IMR-90 (cell line): ENCODE measurements at places on chromosomes 16 and 17.

GRCh38 chr17:7392696-7393612 lies 1.4 kb downstream of the PLSCR3 start:
- H3K27ac ChIP-seq, result no peak overlapping the region; the same call in 1 of the 2 replicates
- peaks cover 8% of the 10 kb centered on the region for H3K4me1 ChIP-seq
- no peak for DNase-seq
- H3K36me3 ChIP-seq, result peaks cover 41% of the 10 kb centered on the region
- peak overlapping the region; percentile 70 for H3K4me3 ChIP-seq

DNA sequence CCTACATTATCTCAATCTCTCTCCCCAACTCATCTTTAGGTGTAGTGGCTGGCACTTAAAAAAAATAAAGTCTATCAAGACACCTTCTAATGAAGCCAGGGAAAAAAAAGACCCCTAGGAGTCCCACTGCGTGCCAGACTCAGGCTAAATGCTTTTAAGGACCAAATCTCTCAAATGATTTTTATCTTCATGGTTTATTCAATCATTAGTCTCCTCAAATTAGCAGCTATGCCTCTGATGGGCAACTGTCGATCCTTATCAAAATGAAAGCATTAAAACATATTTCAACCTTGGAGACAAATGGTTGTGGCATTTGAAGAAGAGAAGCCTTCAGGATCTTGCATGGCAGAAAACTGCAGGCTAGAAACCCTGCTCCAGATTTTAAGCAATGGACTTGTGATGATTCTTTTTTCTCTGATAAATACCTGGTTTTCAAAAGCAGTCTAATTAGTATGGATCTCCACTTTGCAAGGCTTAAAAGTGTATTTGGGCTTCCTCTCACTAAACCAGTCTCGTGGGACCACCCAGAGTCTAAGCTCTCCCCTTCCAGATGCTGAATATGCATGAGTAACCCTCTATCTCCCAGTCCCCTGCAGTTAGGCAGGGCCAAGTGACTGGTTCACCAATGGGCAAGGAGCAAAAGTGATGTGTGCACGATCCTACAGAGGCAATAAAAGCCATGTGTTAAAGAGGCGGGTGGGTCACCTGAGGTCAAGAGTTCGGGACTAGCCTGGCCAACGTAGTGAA lies 14.9 kb downstream of the ITPRIPL2 start:
- no peak for DNase-seq
- no peak overlapping the region for H3K27ac ChIP-seq
- H3K4me1 ChIP-seq, result peaks cover 16% of the 10 kb centered on the region
- no peak overlapping the region for H3K4me3 ChIP-seq
- H3K27me3 ChIP-seq, result no peaks in the 10 kb centered on the region

DNA sequence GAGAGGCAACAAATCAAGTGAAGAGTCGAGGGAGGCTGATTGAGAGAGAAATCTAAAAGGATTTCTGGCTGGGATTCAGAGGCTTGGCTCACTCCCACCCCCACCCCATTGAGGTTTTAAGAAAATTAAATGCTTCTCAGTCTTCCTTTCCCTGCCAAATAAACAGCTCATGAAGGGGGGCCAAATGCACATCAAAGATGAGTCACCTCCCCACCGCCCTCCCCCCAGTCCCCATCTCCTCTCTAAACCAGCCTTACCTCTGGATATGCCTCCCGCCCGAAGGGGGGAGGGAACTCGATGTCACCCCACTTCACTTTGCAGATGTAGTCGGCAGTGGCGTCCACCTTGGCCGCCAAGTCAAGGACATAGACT lies 11.6 kb downstream of the ACLY start:
- peak; percentile 82 for DNase-seq
- H3K36me3 ChIP-seq, result peaks cover 77% of the 10 kb centered on the region
- no peaks in the 10 kb centered on the region for H3K27me3 ChIP-seq
- peak overlapping the region; percentile 58 for H3K27ac ChIP-seq

DNA sequence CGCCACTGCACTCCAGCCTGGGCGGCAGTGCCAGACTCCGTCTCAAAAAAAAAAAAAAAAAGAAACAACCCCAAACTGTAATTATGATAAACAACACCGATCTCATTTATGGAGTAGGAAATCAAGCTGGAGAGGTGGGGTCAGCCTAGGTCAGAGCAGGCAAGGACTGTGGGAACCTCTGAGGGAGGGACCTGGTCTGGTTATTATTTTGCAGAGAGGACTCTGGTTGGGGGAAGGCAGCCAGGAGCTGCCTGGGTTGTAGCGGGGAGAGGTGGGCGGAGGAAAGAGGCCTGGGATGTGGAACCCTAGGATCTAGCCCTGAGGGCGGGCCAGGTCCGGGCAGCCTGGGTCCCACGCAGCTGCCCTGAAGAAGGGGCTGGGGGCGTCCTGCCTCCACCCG lies 10.9 kb upstream of the HS3ST6 start:
- no peaks in the 10 kb centered on the region for H3K4me1 ChIP-seq
- no peak overlapping the region for H3K27ac ChIP-seq
- no peak for DNase-seq
- peaks cover 11% of the 10 kb centered on the region for H3K27me3 ChIP-seq

GRCh38 chr16:8055761-8056160 lies 534.5 kb downstream of the TMEM114 start:
- H3K27me3 ChIP-seq, result no peaks in the 10 kb centered on the region
- DNase-seq, result no peak
- H3K27ac ChIP-seq, result no peak overlapping the region
- H3K4me3 ChIP-seq, result no peak overlapping the region

DNA sequence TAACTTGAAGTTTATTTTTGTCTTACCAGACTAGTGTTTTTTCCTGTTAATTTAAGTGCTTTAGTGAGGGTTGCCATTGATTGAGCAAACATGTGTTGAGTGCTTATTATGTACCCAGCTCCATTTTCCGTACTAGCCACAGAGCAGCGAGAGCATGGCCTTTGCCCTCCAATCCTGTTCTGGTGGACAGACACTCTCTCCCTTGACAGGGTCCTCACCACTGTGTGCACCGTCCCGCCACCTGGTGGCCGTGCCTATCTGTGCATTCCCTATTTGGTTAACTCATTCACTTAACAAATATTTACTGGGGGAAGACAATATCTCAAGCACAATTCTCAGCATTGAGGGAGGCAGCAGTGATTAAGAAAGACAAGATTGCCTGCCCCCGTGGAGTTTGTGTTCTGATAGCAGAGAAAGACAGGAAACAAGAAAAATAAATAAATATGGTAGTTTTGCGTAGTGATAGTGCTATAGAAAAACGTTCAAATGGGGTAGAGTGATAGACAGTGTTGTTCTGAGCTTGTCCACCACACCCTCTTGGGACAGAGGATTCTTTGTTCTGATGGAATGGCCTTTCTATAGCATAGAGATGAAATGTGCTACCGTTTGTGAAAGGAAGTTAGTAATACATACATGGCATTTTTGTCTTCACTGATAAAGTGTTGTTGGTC lies 13.0 kb downstream of the CDH13 start:
- no peaks in the 10 kb centered on the region for H3K27me3 ChIP-seq
- H3K4me1 ChIP-seq, result peaks cover 17% of the 10 kb centered on the region
- no peak overlapping the region for H3K4me3 ChIP-seq
- DNase-seq, result peak; percentile 58
- no peak overlapping the region for H3K27ac ChIP-seq

- H3K4me1 ChIP-seq, result no peaks in the 10 kb centered on the region
- no peaks in the 10 kb centered on the region for H3K36me3 ChIP-seq
- peaks cover 2% of the 10 kb centered on the region; the same call in 1 of the 2 replicates for H3K27me3 ChIP-seq
These were observed 9.1 kb upstream of the MPO start for GRCh38 chr17:58289869-58290268.

- DNase-seq, result peak; percentile 67
- H3K27ac ChIP-seq, result no peak overlapping the region; the same call in 1 of the 2 replicates
- H3K4me1 ChIP-seq, result peaks cover 2% of the 10 kb centered on the region; the same call in 1 of the 2 replicates
- no peak overlapping the region for H3K4me3 ChIP-seq
These were observed 86.9 kb downstream of the RBBP6 start for GRCh38 chr16:24626256-24626655.

DNA sequence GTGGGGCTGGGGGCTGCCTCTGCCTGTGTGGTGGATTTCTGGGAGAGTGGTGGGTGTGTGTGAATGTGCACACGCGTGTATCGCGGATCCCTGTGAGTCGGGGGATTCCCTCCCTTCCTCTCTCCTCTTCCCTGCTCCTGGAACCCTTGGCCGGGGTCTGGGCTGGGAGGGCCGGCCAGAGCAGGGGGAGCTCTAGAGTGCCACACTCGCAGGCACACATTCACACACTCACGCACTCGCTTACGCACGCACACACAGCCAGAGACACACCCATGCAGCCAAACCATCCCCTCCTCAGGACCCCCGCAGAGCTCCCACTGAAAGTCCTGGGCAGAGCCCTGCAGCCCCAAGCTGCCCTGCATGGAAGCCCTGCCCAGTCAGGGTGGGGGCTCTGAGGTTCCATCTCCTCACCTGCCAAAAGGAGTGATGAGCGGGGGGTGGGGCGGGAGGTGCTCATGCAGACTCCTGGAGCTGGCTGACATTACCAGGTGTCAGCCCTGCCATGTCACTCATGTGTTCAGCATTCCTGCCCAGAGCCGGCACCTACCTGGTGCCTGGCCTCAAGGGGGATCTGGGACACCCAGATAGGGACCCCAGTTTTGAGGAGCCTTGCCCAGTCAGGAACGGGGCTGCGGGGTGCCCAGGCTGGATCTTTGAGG lies 1.9 kb downstream of the NECAB2 start:
- no peaks in the 10 kb centered on the region; the same call in 1 of the 2 replicates for H3K36me3 ChIP-seq
- no peak overlapping the region for H3K4me3 ChIP-seq
- H3K4me1 ChIP-seq, result no peaks in the 10 kb centered on the region
- DNase-seq, result no peak

DNA sequence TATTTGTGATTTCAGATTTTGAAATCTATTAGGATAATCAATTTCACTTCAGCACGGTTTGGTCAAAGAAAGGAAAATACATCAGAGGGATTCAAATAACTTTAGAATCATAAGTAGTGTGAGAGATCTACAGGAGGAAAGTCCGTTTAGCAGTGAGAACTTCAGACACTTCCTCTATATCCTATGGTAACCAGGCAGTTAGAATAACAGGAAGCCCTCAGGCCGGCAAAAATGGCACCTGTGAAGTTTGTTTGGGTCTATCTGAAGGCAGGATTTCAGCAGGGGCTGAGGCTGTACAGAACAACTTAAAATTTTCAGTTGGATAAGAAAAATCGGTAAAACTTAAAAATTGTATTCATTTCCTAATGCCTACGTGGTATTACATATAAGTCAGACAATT lies 24.9 kb downstream of the KCNJ16 start:
- no peaks in the 10 kb centered on the region for H3K36me3 ChIP-seq
- no peaks in the 10 kb centered on the region for H3K27me3 ChIP-seq
- DNase-seq, result no peak
- no peak overlapping the region for H3K27ac ChIP-seq

GRCh38 chr17:10463402-10463801 lies 6.0 kb downstream of the MYH4 start:
- no peak overlapping the region for H3K4me3 ChIP-seq
- DNase-seq, result no peak
- no peaks in the 10 kb centered on the region for H3K36me3 ChIP-seq
- no peaks in the 10 kb centered on the region for H3K4me1 ChIP-seq
- H3K27ac ChIP-seq, result no peak overlapping the region

GRCh38 chr16:845351-845745 lies 44.8 kb upstream of the GNG13 start:
- H3K4me1 ChIP-seq, result no peaks in the 10 kb centered on the region
- H3K27me3 ChIP-seq, result no peaks in the 10 kb centered on the region; the same call in 1 of the 2 replicates
- no peak for DNase-seq
- H3K36me3 ChIP-seq, result no peaks in the 10 kb centered on the region
- no peak overlapping the region for H3K4me3 ChIP-seq

- H3K36me3 ChIP-seq, result no peaks in the 10 kb centered on the region
- H3K4me1 ChIP-seq, result peaks cover 2% of the 10 kb centered on the region; the same call in 1 of the 2 replicates
- H3K4me3 ChIP-seq, result no peak overlapping the region
- no peak overlapping the region for H3K27ac ChIP-seq
- peaks cover 48% of the 10 kb centered on the region for H3K27me3 ChIP-seq
These were observed 13.5 kb upstream of the ALOX15B start for GRCh38 chr17:8025176-8025911.

DNA sequence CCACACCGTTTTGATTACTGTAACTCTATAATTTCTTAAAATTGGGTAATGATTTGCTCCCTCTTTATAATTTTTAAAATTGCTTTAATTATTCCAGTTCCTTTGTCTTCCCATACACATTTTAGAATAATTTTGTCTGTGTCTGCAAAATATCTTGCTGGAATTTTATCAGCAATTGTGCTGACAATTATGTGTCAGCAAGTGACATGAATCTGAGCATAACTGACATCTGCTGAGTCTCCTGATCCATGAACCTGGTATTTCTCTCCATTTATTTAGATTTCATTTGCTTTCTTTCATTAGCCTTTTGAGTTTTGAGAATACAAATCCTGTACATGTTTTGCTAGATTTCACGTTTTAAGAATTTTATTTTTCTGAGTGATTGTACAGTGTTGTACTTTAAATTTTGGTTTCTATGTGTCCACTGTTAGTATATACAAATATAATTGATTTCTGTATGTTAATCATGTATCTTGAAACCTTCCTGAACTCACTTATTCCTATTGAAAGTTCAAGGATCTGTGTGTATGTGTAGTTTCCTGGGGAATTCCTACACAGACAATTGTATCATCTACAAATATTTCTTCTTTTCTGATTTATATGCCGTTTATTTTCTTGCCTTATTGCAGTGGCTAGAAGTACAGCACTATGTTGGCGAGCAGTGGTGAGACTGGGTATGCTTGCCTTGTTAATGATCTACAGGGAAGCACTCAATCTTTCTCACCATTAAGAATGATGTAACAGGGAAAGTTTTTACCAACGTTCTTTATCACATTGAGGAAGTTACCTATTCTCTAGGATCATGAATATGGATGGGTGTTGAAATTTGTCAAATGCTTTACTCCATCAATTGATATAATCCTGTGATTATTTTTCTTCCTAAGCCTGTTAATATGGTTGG lies 45.2 kb downstream of the N4BP1 start:
- H3K4me1 ChIP-seq, result peaks cover 2% of the 10 kb centered on the region
- H3K27ac ChIP-seq, result no peak overlapping the region
- no peak for DNase-seq
- H3K36me3 ChIP-seq, result peaks cover under 1% of the 10 kb centered on the region; the same call in 1 of the 2 replicates

DNA sequence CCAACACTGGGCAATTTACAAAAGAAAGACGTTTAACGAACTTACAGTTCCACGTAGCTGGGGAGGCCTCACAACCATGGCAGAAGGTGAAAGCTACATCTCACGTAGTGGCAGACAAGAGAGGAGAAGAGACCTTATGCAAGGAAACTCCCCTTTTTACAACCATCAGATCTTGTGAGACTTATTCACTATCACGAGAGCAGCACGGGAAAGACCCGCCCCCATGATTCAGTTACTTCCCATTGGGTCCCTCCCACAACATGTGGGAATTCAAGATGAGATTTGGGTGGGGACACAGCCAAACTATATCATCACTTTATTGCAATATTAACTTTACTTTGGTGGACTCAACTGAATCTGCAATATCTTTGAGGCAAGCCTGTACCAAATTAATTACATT lies 11.9 kb upstream of the ENGASE start:
- H3K27ac ChIP-seq, result no peak overlapping the region
- H3K36me3 ChIP-seq, result no peaks in the 10 kb centered on the region
- no peak overlapping the region for H3K4me3 ChIP-seq
- no peak for DNase-seq

- H3K4me3 ChIP-seq, result no peak overlapping the region
- DNase-seq, result no peak
- no peaks in the 10 kb centered on the region for H3K27me3 ChIP-seq
- no peak overlapping the region for H3K27ac ChIP-seq
- no peaks in the 10 kb centered on the region for H3K36me3 ChIP-seq
These were observed 34.3 kb downstream of the PCTP start for GRCh38 chr17:55785181-55785580.

- peak overlapping the region; percentile 82 for H3K4me3 ChIP-seq
- DNase-seq, result peak; percentile 96
- no peaks in the 10 kb centered on the region for H3K36me3 ChIP-seq
- no peaks in the 10 kb centered on the region for H3K27me3 ChIP-seq
- H3K4me1 ChIP-seq, result peaks cover 9% of the 10 kb centered on the region; the same call in 1 of the 2 replicates
- peak overlapping the region; percentile 96 for H3K27ac ChIP-seq
These were observed 30.4 kb downstream of the FAM222B start for GRCh38 chr17:28812091-28812747.
